ELF-1 (cell line): ENCODE measurements at places on chromosomes 2 and 18.

GRCh38 chr18:50247561-50247960, 18.7 kb downstream of the CFAP53 start:
- no peak for DNase-seq

GRCh38 chr2:28343184-28343942, 49.3 kb upstream of the FOSL2 start:
- no peak for DNase-seq

DNA sequence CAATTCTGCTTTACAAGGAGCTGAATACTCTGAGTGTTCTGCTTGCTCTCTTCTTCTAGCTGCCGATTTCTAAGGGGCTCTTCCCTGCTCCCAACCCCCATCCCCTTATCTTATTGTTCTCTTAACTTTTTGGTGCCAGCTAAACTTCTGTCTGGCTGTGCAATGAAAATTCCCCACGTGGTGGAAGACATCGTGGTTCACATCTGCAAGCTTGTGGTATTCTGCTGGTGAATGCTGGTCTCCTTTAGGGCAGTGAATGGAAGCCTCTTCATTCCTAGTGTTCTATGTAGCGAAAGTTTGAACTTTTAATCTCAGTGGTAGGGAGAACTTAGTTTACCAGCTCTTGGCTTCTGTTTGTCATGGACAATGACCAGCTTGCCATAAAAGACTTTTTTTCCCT, 406.0 kb upstream of the ZEB2 start:
- DNase-seq: no peak

GRCh38 chr2:46184794-46185583, 112.2 kb upstream of the EPAS1 start:
- DNase-seq: no peak

- no peak for DNase-seq
Measured at GRCh38 chr2:99336804-99337112, 431 bp upstream of the EIF5B start.

DNA sequence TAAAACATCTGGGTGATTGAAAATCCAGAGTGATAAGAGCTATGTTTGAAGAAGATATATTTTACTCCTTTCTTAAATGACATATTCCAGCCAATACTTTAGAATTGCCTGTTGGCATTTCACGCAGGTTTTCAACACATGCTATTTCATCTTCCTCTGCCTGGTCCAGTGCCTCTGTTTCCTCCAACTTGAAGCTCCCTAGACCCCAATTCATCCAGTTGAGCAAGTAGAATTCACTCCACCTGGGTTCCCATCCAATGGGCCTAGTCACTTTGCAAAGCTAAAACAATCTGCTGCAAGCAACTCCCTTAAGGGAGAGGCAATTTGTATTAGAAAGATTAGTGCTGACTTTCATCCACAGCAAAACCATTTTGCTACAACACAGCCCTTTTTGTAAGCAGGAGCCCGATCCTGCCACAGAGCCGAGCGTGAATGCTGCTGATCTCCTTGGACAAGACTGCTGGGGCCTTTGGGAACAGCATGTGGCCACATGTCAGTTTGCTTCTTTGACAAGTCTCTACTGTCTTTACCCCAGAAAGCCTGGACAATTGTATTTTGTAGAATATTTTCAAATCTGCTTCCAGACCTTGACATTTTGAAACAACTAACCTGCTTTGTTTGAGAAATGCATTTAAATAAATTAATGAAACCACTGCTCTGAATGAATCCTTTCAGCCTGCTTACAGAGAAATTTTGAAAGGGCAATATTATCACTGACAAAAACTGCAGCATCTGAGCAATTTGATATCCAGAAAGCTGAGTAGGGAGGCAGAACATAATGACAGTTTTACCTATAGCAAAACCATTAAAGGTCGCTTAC, 259.1 kb downstream of the TDRD15 start:
- DNase-seq: no peak

DNA sequence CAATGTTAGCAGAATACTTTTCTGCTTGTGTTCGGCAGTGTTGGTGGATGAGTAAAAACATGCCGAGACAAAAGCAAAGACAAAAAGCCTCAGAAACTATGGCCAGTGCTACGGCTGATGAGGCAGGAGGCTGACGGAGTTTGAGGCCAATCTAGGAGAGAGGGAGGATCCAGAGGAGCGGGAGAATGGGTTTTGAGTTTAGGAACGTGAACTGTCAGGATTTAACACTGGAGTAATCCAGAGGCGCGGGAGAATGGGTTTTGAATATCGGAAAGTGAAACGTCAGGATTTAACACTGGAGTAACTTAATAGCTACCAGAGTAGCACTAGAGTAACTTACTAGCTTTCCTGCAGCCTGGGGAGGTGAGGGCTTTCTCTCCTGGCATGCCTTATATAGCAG, 37.4 kb downstream of the LYPD6B start:
- DNase-seq: peak; percentile 30

DNA sequence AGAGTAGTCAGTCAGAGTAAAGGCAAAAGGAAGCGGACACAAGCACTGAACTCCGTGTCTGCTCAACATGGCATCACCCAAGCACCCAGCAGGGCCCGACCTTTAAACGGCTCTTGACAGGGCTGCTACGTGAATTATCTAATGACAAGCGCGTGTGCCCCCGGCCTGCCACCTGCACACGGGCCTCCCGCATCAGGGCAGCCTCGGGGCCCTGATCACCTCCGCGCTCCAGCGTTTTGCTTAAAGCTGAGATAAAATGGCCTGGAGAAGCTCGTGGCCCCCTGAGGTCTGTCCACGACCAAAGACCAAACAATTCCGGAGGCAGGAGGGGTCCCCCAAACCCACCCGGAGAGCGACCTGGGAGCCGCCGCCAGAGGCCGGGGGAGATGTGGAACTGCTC, 376 bp downstream of the NDUFA10 start:
- peak; percentile 19 for DNase-seq

- DNase-seq: peak; percentile 91
Measured at GRCh38 chr2:207008105-207008990, 69.0 kb downstream of the CPO start.

DNA sequence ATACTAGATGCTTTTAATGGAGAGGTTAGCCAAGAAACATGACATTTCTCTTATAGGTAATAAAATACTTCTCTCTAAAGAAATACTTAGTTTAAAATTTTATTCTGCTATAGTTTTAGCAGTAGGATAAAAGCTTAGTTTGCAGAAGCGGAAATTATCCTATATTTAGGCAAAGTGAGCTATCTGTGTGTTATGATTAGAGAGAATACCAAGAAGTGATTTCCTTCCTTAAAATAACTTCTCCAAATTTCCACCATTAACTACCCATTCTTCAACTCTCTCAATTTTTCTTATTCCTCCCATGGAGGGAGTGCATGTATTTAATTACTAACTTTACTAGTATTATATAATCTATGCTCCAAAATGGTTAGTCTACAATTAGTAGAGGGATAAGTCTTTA, 15.8 kb upstream of the IL1RL1 start:
- DNase-seq: no peak

- no peak for DNase-seq
Measured at GRCh38 chr2:164457271-164457670, 164.0 kb downstream of the GRB14 start.
